Fibroblast of lung (primary cell): ENCODE measurements at places on chromosomes 7 and 10. TPM values are rescaled to one million over a fixed set of nuclear protein-coding genes. Genes with fewer than 3 reads are reported as not detected.

Gene TMEM139
- under 0.01 TPM in 1 of 2 replicates, not detected in the other for total RNA-seq

Gene KCNH2
- 6.1 and 6.2 TPM in 2 replicates for total RNA-seq

DNA sequence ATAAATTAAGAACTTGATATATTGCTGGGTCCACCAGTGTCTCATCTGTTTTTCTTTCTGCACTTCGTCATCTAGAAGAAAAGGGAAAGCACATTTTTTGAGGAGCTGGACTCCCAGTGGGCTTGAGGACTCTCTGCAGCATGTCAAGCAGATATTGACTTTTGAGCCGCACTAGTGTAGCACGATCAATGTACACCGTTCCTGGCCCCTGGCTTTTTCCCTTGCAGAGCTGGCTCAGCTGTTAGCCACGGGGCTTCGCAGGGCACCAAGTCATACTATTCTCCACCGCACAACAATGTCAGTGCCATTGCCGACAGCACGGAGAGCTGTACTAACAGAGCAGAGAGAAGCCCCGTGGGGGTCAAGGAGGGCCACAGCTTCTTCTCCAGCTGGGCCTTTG, 235.4 kb upstream of the HABP2 start:
- no peak for DNase-seq
- H3K27ac ChIP-seq = no peak overlapping the region
- H3K27me3 ChIP-seq = no peaks in the 10 kb centered on the region

Gene ST8SIA6
- under 0.01 and 0.26 TPM in 2 replicates for total RNA-seq

DNA sequence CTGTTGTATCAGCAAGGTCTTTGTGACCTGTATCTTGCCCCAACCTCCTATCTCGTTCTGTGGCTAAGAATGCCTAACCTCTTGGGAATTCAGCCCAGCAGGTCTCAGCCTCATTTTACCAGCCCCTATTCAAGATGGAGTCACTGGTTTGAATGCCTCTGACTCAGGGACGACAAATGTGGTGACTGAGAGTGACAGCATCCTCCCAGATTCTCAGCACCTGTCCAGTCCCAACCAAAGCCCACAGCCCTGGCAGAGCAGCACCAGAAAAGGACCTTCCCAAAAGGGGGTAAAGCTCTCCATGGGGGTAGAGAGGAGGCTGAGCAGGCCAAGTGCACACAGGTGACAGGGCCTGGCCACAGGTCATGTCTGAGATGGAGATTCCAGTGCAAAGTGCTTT, 35.4 kb upstream of the GPAM start:
- H3K4me1 ChIP-seq = no peaks in the 10 kb centered on the region
- H3K4me3 ChIP-seq = no peak overlapping the region
- no peaks in the 10 kb centered on the region for H3K36me3 ChIP-seq

Gene TEX36
- total RNA-seq = not detected in 2 replicates

GRCh38 chr10:25457552-25457951, 282.8 kb downstream of the GPR158 start:
- DNase-seq = no peak
- H3K27me3 ChIP-seq = no peaks in the 10 kb centered on the region
- H3K4me3 ChIP-seq = no peak overlapping the region

DNA sequence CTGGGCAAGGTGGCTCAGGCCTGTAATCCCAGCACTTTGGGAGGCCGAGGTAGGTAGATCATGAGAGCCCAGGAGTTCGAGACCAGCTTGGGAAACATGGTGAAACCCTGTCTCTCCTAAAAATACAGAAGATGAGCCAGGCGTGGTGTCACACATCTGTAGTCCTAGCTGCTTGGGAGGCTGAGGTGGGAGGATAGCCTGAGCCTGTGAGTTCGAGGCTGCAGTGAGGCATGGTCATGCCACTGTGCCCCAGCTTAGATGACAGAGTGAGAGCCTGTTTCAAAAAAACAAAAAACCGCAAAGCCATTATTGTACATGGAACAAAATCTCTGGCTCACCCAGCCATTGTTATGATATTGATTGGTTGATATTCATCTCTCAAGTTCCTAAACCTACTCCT, 53.7 kb downstream of the KMT2E start:
- no peaks in the 10 kb centered on the region for H3K4me1 ChIP-seq
- no peak overlapping the region for H3K27ac ChIP-seq
- no peak overlapping the region for H3K4me3 ChIP-seq
- H3K27me3 ChIP-seq = no peaks in the 10 kb centered on the region
- DNase-seq = no peak
- H3K36me3 ChIP-seq = peaks cover 9% of the 10 kb centered on the region

Gene THSD7A
- under 0.01 and 0.83 TPM in 2 replicates for total RNA-seq

DNA sequence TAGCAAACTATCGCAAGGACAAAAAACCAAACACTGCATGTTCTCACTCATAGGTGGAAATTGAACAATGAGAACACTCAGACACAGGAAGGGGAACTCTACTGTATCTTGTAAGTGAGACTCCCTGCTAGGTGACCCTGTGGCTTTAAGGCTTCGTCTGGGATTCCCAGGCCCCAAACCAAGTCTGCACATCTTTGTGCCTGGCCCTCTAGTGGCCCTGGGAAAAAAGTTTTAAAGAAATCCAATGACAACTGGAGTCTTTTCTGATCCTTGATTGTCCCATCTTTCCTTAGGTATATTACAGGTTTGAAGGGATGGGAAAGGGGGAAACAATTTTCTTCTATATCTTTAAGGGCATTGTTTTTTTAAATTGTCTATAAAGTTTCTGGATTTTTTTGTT, 10.6 kb upstream of the LIPM start:
- DNase-seq = no peak
- H3K27ac ChIP-seq = no peak overlapping the region
- H3K4me1 ChIP-seq = no peaks in the 10 kb centered on the region
- no peak overlapping the region for H3K4me3 ChIP-seq

Gene ZNF800
- total RNA-seq = 10.3 and 12.4 TPM in 2 replicates

Gene AMZ1
- total RNA-seq = 0.26 and 0.33 TPM in 2 replicates

Gene MYO1G
- total RNA-seq = under 0.01 TPM in 2 replicates

Gene PRRT4
- under 0.01 and 0.26 TPM in 2 replicates for total RNA-seq

DNA sequence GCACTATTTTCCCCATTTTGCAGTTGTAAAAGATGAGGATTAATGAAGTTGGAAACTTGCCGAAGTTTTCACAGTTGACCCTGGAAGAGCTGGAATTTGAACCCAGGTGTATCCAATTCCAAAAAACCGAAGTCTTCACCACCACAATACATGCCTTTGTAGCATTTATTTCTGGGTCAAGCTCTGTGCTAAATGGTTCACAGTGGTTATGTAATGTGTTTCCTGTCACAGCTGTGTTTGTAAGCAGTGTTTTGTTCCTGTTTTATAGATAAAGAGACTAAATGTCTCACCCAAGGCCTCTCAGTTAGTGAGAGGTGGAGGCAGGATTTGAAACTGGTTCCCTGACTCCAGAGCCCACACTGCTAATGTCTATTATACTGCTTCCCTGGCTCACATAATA, 17.6 kb downstream of the SFTPA2 start:
- H3K27ac ChIP-seq = no peak overlapping the region
- no peak for DNase-seq
- no peaks in the 10 kb centered on the region for H3K27me3 ChIP-seq
- H3K4me3 ChIP-seq = no peak overlapping the region
- H3K36me3 ChIP-seq = no peaks in the 10 kb centered on the region
- no peaks in the 10 kb centered on the region for H3K4me1 ChIP-seq

DNA sequence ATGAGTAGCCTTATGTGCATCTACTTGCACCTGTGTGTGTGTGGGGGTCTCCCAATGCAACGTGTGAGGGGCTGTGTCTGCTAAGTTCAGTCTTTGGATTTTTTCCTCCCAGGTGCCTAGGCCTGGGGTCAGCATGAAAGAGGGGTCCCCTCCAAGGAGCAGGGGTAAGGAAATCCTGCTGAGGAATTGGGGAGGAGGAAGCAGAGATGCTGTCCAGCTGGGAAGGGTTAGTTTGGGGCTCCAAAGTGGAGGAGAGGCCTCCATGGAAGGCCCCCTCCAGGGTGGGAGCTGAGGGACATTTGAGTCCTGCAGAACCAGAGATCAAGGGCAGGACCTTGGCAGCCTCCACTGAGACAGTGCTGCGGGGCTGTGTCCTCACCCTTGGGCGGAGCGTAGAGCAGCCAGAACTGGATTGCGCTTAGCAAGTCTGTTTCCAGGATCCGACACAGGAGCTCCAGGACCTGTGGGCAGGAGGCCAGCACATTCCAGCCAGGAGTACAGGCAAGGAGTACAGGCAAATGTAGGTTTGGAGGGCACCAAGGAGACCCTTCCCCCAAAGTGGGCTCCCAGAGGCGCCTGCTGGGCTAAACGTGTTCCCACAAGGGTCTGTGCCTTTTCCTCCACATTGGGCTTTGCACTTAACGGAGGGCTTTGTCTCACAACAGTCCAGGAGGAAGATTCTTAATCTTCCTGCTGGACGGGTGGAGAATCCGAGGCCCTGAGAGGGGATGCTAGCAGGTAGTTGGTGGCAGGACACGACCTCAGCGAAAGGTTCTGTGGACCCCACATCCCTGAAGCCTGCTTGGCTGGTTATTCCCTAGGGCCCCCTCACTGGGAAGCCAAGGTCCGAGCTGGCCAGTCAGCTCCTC, 10.1 kb downstream of the TBATA start:
- H3K27ac ChIP-seq = no peak overlapping the region
- H3K27me3 ChIP-seq = peaks cover 8% of the 10 kb centered on the region
- no peaks in the 10 kb centered on the region for H3K36me3 ChIP-seq
- no peak for DNase-seq
- H3K4me1 ChIP-seq = no peaks in the 10 kb centered on the region

DNA sequence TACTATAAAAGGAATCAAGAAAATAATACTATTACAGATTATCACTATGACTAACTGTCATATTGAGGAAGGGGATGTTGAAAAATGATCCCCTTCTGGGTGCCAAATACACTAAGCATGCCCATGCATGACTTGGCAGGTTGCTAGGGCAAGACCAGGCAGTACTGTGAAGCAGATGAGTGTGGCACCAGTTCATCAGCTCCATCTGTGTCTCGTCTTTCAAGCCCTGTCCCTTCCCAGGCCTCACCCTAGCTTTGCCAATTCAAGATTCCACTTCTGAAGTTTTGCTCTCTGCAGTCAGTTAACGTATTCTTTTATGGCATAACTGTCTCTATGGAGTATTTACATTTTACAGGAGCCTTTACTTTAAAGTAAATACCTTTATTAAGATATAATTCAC, 135.6 kb upstream of the HPS1 start:
- no peak overlapping the region for H3K4me3 ChIP-seq
- H3K36me3 ChIP-seq = no peaks in the 10 kb centered on the region

Gene SFTPA1
- total RNA-seq = not detected in 2 replicates

DNA sequence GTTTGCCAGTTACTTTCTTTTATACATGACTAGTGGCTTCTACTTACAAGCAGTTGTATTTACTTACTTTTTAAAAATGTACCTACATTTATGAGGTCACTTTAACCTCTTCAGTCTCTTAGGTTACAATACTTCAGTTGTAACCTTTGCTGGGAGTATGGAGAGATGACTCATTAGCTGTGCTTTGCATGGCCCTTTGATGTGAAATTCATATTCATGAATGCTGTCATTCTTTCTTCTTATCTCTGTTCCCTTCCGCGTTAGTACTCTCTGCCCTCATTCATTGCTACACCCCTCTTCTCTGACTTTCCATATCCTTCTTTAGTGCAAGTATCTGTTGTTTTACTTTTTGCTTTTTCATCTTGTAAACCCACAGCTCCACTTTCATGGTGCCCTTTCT, 164.3 kb downstream of the BMPER start:
- H3K4me1 ChIP-seq = peaks cover 10% of the 10 kb centered on the region
- H3K36me3 ChIP-seq = no peaks in the 10 kb centered on the region
- DNase-seq = peak; percentile 34
- no peak overlapping the region for H3K27ac ChIP-seq
- H3K27me3 ChIP-seq = no peaks in the 10 kb centered on the region
- no peak overlapping the region for H3K4me3 ChIP-seq

DNA sequence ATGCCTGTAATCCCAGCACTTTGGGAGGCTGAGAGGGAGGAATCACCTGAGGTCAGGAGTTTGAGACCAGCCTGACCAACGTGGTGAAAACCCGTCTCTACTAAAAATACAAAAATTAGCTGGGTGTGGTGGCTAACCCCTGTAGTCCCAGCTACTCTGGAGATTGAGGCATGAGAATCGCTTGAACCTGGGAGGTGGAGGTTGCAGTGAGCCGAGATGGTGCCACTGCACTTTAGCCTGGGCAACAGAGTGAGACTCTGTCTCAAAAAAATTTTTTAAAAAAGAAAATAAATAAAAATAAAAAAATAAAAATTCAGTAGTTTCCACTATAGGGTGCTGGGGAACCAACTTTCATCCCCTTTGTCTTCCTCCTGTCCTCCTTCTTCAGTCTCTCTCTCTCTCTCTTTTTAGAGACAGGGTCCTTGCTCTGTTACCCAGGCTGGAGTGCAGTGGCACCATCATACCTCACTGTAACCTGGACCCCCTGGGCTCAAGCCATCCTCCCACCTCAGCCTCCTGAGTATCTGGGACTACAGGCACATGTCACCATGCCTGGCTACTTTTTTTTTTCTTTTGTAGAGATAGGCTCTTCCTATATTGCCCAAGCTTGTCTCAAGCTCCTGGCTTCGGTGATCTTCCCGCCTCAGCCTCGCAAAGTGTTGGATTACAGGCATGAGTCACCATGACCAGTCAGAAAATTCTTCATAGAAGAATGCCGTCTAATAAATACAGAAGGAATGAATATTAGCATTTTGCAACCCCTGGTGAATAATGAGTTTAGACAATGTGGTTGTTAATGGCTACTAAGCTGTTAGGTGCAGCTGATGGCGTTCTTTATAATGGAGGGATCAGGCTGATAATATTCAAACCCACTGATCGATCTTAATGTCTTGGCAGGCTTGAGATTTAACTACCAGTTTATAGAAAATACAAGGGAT, 20.6 kb downstream of the RBM20 start:
- peak; percentile 88 for DNase-seq
- no peaks in the 10 kb centered on the region for H3K36me3 ChIP-seq
- H3K27me3 ChIP-seq = no peaks in the 10 kb centered on the region
- no peak overlapping the region for H3K27ac ChIP-seq
- H3K4me1 ChIP-seq = peaks cover 5% of the 10 kb centered on the region
- no peak overlapping the region for H3K4me3 ChIP-seq

- H3K36me3 ChIP-seq = no peaks in the 10 kb centered on the region
- H3K27me3 ChIP-seq = no peaks in the 10 kb centered on the region
- H3K27ac ChIP-seq = no peak overlapping the region
- no peak overlapping the region for H3K4me3 ChIP-seq
- no peaks in the 10 kb centered on the region for H3K4me1 ChIP-seq
- no peak for DNase-seq
Measured at GRCh38 chr10:123274306-123275135, 120.3 kb downstream of the BUB3 start.

- peaks cover 14% of the 10 kb centered on the region for H3K4me1 ChIP-seq
- no peak overlapping the region for H3K27ac ChIP-seq
Measured at GRCh38 chr7:44374007-44374763, 48.8 kb upstream of the CAMK2B start.
